ENCODE measurements at places on chromosomes 7 and 10.

- no peak for DNase-seq
Observed at GRCh38 chr7:87875151-87876039, 765 bp downstream of the SLC25A40 start.

DNA sequence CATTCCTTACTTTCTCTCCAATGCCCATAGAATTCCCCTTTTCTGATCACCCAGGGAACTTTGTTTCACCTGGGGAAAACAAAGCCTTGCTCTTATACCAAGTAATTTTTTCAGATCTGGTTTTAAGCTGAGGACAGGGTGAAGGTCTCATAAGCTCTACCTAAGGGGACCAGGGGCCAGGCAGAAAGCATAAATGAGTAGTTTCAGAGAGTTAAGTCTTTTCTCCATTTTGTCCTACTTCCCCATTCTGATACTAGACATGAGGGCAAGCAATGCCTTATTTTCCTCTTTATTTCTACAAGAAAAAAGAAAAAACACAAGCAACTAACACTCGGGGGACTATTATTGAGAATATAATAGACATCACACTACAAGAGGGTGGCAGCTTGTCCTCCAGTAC is 2.9 kb downstream of the AKR1D1 start:
- no peak for DNase-seq

DNA sequence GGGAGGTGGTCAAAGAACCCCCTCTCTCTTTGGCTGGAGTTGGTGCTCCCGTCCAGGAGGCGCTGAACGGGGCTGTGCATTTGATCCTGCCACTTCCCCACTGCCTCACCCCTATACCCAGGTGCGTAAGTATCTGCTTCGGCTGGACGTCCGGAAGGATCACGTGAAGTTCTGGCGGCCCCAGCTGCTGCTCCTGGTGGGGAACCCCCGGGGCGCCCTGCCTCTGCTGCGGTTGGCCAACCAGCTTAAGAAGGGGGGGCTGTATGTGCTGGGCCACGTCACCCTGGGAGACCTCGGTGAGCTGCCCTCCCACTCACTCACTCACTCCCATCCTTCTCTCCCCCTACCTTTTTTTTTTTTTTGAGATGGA is 5.6 kb upstream of the TRIP6 start:
- DNase-seq = no peak

GRCh38 chr7:20650782-20651181 is 35.3 kb downstream of the ABCB5 start:
- DNase-seq = no peak

DNA sequence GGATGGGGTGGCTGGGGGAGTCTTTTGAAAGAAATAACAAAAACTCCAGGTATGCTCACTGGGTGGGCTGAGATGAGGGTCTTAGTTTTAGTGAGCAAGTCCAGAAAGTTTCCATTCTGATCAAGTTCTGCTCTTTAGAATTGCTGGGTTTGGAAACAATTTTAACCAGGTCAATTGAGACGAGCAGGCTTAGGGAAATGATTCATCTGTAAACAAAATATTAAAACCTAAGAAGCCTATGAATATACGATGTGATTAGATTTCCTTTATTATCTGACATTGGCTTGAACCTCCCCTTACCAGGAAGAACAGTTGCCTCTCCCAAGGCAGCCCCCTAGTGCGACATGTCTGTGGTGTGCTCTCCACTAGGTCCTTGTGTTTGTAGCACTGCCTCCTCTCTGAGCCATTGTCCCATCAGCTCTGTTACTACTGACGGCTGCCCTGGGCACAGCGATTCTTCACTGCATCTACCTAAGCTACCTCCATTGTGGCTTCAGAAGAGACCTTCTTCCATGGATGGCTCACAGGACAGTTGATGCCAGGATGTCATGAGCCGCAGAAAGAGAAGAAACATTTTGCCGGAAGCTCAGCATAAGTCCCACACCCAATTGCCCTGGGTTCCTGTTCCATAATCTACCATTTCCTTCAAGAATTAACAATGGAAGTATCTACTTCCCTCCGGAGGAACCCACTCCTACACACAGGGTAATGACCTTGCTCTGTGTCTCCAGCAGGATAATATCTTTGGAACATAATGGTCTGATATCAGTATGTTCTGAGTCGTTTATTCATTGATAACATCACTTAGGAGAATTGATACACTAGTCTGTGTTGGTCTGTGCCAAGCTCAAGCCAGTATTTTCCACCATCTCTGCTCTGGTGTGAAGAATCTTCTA is 95.1 kb upstream of the ITGB1 start:
- DNase-seq = no peak

DNA sequence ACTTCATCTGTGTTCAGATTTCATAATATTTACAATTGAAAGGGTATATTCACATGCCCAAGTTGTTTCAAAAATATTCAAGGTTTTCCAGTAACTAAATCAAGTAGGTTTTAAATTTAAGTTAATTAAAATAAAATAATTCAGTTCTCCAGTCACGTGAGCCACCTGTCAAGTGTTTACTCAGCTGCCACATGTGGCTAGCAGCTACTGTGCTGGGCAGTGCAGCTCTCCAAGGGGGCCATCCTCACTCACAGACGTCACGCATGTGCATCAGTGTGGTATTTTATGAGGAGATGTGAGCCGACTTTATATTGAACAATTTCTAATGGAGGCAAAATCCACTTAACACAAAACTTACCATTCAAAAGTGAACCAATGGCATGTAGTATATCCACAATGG is 69.7 kb upstream of the CAMK2B start:
- no peak for DNase-seq

GRCh38 chr7:77903597-77903996 is 105.0 kb downstream of the PHTF2 start:
- DNase-seq = no peak

DNA sequence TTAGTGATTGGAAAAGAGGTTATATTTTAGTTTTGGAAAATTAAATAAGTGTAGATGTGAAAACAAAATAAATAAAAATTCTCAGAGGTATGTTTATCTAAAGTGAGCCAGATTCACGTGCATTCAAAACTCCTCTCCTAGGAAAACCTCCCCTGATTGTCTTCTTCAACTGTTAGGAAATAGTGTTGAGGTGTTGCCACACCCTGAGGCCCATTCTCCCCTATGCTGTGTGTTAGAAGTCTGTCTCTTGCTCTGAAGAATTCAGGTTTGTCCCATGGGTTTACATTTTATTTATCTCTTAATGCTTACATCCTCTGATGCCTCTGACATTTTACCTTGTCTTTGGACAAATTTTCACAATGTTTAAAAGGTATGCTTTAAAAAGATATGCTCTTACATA is 40.3 kb downstream of the PTPRE start:
- DNase-seq = no peak

- DNase-seq = no peak
Observed at GRCh38 chr10:13396369-13396768, 48.3 kb upstream of the SEPHS1 start.

DNA sequence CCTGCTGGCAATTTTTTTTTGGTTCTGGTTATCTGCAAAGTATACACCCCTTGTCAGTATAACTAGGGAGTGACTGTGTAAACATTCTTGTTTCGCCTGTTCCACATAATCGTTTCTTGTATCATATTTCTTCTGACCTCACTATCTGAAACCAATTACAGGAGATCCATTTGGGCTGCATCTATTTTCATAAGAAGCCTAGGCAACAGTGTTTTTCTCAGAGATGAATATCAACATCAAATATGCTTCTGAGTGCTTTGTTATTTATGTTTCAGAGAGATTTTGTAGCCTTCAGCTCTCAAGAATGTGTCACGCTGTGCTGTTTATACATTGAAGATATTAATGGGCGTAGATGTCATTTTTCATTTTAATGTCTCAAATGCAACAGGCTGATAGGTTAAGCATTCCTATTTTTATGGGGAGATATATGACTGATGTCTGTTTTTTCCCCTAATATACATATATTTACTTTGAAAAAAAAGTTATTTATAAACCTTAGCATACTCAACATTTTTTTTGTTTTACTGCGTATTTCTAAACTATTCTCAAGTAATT is 115.5 kb downstream of the FOXP2 start:
- DNase-seq = no peak

- peak; percentile 7 for DNase-seq
Observed at GRCh38 chr7:24572393-24572996, 757 bp upstream of the PALS2 start.

DNA sequence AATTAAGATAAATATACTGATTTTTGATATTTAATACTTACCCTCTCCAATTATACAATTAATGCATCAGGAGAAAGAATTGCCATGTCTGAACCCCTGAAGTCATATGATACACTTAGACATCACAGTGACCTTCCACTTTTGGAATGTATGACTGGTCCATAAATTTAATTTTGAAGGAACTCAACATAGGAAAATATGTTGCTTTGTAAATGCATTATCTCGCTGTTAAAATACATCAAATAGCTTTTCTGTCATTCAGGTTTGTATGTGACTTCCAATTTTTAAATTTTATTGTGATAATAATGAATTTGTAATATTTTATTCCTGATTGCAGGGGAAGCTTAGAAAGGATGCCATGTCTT is 631.9 kb upstream of the ANKRD30A start:
- DNase-seq = no peak

DNA sequence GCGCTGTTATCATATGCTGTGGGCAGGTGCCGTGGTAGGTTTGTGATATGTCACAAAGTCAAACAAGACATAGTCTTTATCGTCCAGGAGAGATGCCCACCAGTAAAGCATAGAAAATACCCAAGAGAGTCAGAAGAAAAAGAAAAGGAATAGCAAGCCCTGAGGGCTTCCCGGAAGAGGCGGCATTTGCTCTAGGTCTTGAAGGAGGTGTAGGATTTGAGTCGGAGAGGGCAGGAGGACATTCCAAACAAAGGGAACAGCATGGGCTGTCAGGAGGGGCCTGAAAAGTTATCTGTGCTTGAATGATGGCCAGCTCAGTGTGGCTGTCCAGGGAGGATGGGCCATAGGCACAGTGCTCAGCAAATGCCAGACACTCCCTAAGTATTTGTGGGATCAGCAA is 42.2 kb downstream of the COL13A1 start:
- DNase-seq = no peak

DNA sequence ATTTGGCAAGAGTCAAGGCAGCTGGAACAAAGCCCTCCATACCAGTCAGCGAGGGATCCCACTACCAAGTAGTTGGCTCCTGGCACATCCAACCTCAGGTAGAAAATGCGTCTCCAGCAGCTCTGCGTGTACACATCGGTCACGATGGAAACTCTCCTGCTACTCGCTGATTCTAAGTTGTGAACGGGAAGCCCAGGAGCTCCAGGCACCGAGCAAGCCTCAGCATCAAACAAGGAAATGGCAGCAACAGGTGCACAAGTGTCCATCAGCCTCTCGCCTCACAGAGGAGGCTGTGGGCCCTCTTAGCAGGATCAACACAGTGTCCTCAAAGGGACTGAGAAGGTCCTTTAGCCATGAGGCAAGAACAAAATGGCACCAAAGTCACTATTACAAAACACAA is 127.0 kb downstream of the TCERG1L start:
- no peak for DNase-seq

GRCh38 chr10:3389130-3389529 is 216.5 kb upstream of the PITRM1 start:
- DNase-seq = no peak

DNA sequence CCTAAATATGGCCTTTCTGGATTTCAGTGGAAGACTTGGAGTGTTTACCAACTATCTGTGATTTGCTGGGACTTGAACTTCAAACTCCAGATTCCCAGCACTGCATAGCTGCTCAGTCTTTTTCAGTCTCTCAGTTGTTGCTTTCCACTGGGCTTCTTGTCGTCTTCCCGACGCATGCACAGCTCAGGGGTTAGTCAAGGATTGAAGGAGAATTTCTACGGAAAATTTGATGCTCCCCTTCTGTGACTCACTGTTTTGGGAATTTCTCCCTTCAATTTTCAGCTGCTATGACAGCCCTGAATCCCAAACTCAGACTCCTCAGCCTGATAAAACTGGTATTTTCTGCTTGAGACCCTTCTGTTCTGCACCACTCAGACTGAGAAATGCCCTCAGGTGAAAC is 91.7 kb downstream of the CYP26A1 start:
- no peak for DNase-seq

- peak; percentile 65 for DNase-seq
Observed at GRCh38 chr10:6348096-6348874, 145.6 kb downstream of the PFKFB3 start.

- no peak for DNase-seq
Observed at GRCh38 chr7:70703785-70704184, 428.2 kb upstream of the GALNT17 start.

DNA sequence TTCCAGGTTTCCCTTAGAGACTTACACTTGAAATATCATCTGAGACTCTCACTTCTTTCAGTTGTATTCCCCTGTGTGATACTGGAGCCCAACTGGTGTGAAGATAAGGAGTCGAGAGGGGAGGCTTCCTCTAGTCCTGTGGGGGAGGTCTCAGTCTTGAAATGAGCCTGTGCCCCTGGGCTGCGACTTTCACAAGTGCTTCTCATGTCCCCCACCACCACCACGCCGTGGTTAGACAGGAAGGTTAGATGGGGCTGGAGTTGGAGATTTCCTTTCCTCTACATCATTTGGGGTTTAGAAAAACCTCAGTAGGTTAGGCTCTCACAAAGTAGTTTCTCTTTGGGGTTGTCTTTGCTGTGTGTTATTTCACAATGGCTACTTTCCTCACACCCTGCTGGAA is 25.6 kb upstream of the MKX start:
- DNase-seq = no peak

- no peak for DNase-seq
Observed at GRCh38 chr10:31456468-31456867, 137.5 kb downstream of the ZEB1 start.

DNA sequence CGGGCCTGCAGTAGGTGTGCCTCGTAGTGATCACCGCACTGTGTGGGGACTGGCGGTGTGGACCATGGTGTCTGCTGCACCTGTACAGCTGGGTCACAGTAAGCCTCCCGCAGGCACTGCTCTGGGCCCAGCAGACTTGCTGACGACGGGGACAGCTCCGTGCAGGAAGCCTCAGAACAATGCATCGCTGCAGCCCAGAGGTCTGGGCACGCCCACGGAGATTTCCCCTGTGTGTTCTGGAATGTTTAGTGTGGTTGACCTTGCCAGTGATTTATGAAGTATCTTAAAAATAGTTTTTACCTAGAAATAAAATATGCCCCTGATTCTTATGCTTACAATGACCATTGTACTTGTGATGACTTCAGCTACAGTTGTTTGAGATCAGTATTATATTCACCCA is 59.1 kb upstream of the ZNF32 start:
- DNase-seq = no peak

Measured in stimulated activated CD4-positive, alpha-beta T cell treated with anti-CD3 and anti-CD28 coated beads, TNF-alpha, amount 100 ng/mL, for 24 hours (primary cell).